ENCODE measurements at places on chromosomes 5 and 9.

DNA sequence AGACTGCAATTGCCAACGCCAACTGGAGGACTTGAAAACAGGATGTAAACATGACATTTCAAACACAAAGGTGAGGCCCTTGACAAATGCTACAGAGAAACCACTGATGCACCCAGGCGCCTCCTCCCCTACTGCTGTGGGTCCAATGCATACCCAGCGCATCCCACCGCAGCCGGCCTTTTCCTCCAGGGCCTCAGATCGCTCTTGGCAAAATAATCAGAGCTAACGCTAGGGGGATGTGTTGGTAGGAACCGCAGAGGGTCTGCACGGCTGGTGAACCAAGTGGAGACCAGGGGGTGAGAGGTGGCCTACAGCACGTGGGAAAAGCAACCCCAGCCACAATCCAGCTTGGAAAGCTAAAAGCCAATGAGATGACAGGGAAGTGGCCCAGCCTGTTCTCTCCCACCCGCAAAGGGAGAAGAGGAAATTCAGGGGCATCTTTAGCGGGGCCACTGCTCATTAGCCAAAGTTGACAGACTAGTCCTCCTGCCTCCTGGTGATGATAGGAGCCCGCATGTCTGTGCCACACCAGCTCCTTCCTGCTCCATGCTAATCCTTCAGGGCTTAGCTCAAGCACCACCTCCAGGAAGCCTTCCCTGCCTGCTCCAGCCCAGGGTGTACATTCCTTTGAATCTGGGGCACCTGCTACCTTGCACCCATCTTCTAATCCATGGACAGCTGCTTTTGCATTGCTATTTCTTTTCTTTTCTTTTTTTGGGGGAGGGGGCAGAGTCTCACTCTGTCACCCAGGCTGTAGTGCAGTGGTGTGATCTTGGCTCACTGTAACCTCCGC lies 5.9 kb downstream of the FAM163B start:
- no peak for DNase-seq

- DNase-seq = no peak
Observed at GRCh38 chr9:80561526-80561925, 989.8 kb downstream of the TLE4 start.

DNA sequence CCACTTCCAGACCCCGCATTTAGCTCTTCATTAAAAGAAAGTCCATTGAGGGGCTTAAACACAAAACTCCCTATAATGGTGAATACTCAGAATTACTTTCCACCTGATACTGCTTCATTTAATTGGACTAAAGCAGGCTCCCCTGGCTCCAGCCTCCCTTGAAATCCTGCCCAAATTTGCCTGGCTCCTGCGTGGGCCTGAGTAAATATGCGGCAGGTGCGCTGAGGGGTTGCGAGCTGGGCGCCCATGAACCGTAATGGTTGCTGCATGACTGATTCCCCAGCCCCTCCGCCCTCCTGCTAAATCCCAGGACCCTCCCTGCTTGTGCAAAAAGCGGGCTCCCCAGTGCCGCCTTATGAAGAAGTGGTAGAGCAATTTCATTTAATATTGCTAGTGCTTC lies 639.7 kb downstream of the BNC2 start:
- no peak for DNase-seq

DNA sequence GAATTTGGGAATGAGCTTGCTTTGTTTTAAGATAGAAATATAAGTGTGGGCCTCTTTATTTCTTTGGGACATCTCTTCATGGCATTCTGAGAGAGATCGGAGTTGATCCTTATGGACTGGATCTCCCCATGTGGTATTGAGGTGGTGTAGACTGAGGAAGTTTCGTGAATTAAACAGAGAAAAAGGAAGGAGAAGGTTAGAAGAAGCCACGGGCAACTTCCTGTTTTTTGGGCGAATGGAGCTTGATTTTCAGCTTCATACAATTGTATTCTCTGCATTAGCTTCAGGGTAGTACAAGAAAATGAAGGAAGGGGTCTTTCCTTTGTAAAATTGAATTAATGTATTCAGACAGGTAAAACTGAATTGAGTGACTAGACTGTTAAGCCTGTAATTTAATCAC lies 70.5 kb upstream of the HMHB1 start:
- no peak for DNase-seq

All from stimulated activated CD4-positive, alpha-beta T cell treated with anti-CD3 and anti-CD28 coated beads, Interleukin-15, amount 100 ng/mL, for 48 hours (primary cell).